ENCODE measurements at places on chromosomes 1 and 21.

GRCh38 chr1:88298506-88298905, 385.6 kb upstream of the PKN2 start:
- DNase-seq, result no peak

DNA sequence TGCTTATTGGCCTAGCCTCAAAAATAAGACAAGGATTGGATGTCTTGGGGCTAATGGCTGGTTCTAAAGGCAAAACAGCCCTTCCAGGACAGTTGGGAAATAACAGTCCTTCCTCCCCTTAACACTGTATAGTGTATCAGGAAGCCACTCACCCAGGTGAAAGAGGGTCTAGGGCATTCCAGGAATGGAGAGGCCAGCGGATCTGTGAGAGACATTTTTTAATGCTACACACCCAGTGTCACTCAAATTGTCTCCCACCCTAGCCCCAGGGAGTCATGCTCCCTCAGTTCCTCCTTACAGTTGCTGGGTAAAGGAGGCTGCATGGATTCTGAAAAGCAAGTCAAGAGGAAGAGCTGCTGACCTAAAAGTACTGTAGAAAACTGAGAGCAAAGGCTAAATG, 24.1 kb upstream of the EXO1 start:
- DNase-seq, result no peak

GRCh38 chr1:150162862-150163706, 13.4 kb downstream of the PLEKHO1 start:
- DNase-seq, result no peak

DNA sequence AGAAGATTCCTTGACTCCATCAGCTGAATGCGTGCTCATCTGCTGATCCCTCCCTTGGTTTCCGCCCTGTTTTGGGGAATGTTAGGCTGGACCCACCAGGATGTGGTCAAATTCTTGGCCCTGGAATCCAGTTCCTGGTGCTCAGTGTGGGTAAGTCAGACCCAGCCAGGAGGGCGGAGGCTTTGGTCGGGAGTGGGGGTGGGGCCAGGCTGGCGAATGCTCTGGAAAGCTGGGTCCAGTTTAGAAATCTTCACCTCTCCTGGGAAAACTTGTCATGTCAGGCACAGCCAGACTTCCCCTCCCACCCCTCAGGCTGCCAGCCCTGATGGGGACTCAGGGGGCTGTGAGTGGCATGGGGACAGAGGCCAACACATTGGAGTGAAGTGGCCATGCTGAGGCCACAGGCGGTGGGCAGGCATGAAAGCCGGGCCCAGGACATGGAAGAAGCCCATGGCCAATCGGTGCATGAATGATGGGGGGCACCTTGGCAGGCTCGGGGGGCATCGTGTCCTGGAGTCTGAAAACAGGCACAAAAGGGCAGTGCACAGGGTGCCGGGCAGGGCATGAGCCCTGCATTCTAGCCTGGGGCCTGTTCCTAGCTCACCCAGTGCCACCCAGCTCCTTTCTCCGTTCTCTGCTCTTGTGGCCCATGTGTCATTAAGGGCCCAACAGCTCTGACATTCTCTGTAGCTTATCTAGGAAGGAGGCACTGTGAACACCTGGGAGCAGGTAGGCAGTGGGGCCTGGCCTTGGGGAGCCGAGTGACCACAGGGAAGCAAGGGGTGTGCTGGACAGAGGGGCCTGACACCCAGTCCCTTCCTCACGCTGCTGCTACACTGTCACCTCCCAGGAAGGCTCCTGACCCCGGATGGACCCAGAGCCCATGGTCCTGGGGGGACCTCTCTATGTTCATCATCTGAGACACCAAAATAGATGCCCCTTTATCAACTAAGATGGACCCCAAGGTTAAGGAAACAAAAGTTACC, 14.6 kb upstream of the PADI1 start:
- no peak for DNase-seq

GRCh38 chr1:39328095-39328494, 123.6 kb downstream of the MACF1 start:
- DNase-seq, result no peak

- DNase-seq, result no peak
Measured at GRCh38 chr1:231865331-231865730, 238.7 kb downstream of the DISC1 start.
